ENCODE measurements at places on chromosomes 5 and 9.
A peak's percentile ranks its signal among the peaks of the same experiment; 100 is the strongest.

GRCh38 chr5:176922817-176923216 is 23.7 kb upstream of the HK3 start:
- DNase-seq = no peak

DNA sequence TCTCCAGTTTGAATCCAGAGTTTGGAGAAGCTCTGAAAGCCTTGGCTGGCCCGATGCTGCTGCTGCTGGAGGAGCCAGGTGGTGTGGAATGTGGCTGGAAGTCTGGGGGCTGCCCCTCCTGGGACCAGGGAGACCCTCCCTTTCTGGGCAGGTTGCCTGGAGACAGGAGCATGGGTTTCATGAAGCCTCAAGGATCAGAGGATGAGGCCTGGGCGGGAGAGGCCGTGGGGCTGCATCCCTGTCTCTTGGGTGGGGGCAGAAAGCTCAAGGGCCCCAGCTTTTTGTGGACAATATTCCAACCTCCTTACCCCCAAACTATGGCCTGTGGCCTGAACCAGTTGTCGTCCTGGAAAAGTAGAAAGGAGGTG is 10.1 kb downstream of the FGF18 start:
- DNase-seq = no peak

DNA sequence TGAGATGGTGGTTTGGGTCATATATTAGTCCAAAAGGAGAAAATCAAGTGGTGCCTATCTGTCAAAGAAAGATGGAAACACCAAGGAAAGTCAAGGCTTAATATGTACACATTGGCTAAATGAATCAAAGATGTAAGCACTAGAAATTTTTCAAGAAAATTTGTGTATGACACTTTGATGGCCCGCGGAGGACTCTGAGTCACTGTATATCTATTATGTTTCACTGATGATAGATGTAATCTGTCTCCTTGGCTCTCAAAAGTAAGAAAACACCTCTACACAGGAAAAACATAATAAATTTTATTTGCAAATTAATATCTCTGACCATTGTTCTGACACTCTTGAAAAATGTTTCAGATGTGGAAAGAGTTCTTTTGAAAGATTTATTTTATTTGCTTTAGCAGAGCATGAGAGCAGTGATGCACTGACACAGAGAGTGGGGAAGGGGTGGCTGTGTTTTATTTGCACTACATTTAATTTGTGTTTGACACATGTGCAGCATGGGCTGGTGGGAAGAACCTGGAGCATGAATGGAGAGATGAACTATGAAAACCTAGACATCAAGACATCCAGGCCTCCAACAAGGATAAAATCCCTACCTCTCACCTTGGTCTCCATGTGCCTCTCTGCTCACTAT is 180.8 kb upstream of the GAS1 start:
- no peak for DNase-seq

- no peak for DNase-seq
These were observed 313.8 kb downstream of the SLF1 start for GRCh38 chr5:94932259-94932658.

DNA sequence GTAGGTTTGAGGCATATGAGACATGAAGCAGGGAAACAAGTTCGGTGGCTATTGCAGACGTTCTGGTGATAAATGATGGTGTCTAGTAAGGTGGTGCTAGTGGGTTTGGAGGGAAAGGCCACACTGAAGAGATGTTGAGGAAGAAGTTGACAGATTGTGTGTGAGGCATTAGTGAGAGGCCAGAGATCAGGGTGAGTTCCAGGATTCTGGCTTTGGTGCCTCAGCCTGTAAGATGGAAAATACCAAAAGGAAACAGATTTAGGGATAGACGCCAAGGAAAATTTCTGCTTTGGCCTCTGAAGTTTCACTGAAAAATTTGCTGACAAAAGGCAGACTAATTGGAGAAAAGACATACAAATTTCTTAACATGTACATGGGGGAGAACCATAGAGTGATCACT is 6.4 kb upstream of the PAIP1 start:
- no peak for DNase-seq

GRCh38 chr9:31574006-31574765 is 810.3 kb upstream of the ACO1 start:
- DNase-seq = no peak

DNA sequence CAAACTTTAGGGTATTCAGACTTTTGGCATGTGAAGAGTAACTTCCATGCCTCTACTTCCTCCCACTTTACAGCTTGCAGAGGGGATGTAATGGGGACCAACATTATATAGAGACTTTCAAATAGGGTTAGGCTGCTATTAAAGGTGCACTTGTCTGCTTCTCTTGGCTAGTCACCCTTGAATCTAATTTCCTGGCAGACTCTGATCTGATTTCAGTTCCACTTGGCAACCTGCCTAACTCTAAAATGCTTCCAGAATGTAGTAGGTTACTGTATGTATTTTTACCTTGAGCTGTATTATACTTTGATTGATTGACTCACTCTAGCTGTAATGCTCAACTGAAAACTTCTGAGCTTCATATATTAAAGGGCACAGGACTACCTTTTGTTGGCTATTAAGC is 693.4 kb downstream of the KCTD16 start:
- no peak for DNase-seq

GRCh38 chr9:18023332-18023731 is 444.5 kb downstream of the SH3GL2 start:
- no peak for DNase-seq

GRCh38 chr5:120848883-120849282 is 384.8 kb downstream of the PRR16 start:
- DNase-seq = no peak

GRCh38 chr9:113631137-113631765 is 167.7 kb downstream of the RGS3 start:
- no peak for DNase-seq

DNA sequence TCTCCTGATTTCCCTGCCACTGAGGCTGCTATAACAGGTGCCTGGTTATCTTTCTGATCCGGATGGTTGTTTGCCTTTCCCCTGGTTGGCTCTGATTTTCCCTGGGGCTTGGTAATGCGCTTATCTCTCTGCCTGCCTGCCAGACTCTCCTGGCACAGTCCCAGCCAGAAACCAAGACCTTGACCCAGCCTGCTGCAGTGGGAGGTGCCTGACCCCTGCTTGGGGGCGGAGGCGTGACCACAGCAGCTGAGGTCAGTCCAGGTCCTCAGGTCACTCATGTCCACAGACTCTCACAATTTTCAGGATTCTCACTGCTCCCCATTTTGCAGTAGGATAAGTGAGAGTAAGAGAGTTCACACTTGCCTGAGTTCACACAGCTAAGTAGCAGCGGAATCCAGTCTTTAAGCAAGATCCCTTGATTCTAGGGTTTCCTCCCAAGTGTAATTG is 24.4 kb upstream of the SYNPO start:
- DNase-seq = no peak

GRCh38 chr5:145945620-145946111 is 9.3 kb downstream of the SH3RF2 start:
- DNase-seq = no peak

DNA sequence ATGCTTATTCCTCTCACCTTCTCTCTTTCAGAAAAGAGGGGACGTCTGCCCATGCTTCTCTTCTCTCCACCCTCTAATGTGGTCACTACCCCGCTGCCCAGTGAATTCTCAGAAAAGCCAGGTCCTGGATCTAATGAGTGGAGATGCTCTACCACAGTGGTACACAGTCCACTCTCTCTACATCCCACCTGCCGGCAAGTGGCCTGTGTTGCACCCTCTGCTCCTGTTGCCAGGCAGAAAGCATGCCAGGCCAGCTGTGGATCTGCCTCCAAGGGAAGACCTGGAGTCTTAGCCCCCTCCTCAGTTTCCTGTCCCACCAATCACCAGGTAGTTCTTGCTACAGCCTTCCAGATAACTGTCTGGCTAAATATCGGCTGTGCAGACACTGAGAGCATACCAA is 71.2 kb upstream of the SPDL1 start:
- DNase-seq = no peak

DNA sequence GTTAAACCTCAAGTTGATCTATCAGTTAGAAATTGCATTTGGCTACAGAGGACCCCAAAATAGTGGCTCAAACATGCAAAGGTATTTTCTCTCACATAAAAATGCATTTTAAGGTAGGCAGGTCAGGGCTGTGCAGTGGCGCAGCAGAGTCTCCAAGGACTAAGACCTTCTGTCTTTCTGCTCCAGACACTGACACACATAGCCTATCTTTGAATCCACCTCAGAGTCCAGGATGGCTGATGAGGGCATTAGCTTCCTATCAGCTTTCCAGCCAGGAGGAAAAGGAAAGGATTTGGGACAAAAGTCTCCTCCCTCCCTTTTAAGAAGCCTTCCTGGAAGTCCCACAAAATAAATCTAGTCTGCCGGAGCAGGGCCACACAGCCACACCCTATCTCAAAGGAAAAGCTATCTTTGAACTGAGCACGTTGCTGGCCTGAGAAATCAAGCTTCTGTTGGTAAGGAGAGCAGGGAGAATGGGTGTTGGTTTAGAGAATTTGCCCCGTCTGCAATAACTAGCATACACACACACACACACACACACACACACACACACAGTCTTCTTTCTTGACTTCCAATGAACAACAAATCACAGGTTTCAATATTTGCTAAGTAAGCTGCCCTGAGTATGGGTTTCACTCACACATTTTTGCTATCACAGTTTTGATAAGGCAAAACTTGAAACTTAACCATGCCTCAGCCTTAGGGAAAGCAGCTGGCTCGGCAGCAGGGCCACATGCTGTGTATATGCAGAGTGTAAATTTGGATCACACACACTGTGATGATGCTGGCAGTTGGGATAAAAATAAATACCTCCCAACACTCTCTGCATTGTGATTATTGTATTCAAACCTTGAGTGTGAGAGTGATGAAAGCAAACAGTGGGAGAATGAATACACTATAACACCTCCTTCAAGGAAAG is 116.6 kb upstream of the MAP3K1 start:
- DNase-seq = no peak

- no peak for DNase-seq
These were observed 10.8 kb upstream of the DBN1 start for GRCh38 chr5:177483994-177484901.

DNA sequence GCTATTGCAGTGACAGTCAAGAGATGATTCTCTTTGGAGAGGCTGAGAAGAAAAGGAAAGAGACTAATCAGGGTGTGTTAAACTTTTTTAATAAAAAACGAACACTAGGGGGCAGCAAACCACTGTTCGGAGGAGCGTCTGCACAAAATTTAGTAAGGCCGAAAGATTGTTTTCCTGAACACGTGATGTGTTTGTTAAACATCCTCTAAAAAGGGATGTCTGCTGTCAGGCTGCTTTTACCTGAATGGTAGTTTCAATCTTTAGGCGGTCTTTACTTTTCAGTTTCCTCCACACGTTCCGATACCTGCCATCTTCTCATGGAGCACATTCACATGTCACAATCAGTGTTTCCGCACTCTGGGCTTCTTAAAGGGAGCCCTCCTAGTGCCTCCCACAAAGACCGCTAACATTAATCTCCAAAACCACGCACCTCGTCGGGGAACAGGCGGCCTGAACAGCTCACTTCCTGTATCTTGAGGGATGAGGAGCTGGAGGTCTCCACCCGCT is 125.2 kb downstream of the GPBP1 start:
- DNase-seq = peak; percentile 62

- no peak for DNase-seq
These were observed 136.1 kb downstream of the RGS3 start for GRCh38 chr9:113599646-113600022.

GRCh38 chr9:74887041-74887980 is at the start of gene TRPM6:
TSS of gene TRPM6 (minus strand) at chr9:74887921. CDS start at chr9:74887856, 65 bp downstream.
- no peak for DNase-seq

- DNase-seq = no peak
These were observed 1.1 kb downstream of the PCDHB6 start for GRCh38 chr5:141150993-141151325.

DNA sequence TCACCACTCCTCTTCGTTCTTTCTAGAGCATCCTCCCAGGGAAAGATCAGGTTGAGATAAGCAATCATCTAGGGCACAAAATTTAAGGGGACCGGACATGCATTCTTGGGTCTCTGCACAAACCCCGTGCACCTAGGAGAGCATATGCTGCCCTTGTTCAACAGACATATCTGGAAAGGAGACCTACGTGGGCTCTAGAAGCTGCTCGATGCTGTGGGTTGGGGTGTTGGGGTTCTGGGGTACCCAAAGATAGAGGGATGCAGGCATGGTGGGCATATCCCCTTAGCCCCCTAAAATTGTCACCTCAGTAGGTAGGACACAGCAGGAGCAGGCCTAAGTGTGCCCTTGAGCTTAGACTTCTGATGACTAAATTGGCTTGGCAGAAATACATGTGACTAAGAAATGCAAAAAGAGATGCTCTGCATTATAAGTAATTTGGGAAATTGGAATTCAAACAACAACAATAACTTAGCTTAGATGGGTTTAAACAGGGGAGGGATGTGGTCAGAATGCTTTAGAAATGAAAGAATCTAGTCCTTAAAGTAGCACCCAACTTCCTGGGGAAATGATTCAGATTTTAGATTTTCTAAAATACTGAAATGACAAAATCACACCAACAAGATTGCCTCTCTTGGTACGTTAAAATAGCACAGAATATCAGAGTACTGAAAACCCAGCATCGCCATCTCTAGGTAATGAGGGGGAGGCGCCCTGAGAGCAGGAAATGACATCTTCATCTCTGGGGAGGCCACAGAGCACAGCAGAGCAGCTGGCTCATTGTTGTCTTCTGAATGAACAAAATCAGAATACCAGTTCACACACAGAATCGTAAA is 172.3 kb downstream of the GNA14 start:
- DNase-seq = no peak

- DNase-seq = no peak
These were observed 58.3 kb upstream of the WDR41 start for GRCh38 chr5:77550406-77550805.

Data from NCI-H187 (cell line).